ENCODE measurements at places on chromosomes 6 and 20.

DNA sequence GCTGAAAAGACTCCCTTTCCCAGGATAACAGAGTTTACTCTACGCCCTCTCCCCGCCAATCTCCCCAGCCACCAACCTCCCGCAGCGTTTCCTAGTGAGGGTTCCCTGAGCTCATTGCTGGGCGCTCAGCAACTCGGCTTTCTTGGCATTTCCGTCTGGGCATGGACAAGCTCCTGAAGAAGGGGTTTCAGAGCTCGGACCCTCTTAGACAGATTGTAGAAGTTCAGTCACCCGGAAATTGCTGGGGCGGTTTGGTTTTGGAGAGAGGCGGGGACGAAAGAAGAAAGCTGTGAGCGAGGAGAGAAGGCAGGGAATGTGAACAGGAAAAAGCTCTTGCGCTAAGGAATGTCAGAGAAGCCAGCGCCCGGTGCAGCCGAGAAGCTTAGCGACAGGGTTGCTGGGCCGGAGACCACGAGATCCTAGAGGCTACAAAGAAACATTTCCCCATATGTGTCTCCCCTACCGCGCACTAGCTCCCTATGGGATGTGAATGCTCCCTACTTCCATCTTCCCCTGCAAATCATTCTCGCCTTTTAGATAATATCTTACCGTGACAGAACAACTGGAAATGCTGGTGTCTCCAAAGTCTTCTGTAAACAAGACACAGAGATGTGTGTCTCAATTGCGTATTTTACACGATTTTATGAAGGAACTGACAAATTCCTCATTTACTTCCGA lies 15.8 kb downstream of the POM121L2 start:
- DNase-seq: no peak

DNA sequence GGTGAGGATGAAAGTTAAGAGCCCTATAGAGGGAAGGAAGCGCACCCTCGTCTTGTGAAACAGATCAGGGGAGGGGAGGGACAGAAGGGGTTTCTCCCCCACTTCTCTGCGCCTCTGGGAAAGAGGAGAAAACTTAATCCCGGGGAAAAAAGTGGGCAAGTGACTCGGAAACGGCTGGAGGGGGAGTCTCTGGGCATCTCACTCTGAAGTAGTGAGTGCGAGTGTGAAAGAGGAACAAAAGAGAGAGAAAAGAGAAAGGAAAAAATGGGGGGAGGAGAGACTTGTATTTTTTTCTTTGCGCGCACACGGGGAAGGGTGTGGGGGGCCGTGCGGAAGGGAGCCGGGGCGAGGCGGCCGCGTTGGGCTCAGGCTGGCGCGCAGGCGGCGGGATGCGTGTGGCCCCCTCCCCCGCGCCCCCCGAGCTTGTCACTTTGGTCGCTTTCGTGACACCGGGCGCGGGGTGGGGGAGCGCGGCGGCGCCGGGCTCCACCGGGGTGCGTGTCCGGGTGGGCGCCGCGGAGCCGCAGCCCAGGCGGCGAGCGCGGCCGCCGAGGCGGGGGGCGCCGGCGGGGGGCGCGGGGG lies 454 bp downstream of the L3MBTL3 start:
- DNase-seq: no peak

GRCh38 chr6:22451962-22452361 lies 117.4 kb upstream of the HDGFL1 start:
- DNase-seq: no peak

- no peak for DNase-seq
Measured at GRCh38 chr6:144140867-144141266, 9.4 kb upstream of the STX11 start.

GRCh38 chr6:170094686-170095272 lies 196.1 kb downstream of the DLL1 start:
- DNase-seq: no peak

DNA sequence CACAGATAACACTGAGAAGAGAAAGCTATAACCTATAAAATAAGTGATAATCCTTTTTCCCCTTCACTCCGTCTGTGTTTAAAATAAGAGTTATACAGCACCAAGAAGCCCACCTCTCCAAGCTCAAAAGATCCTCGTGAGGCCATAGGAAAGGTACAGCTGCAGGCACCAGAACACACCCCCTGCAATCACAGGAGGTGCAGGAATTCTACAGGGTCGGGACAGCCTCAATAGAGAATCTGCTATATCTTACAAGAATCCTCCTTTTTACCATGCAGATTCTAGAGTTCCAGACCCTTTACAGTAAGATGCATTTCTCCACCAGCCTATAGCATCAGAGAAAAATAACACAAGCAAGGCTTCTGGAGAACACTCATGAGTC lies 5.0 kb upstream of the ADGRF1 start:
- DNase-seq: no peak

- DNase-seq: no peak
Measured at GRCh38 chr6:90026216-90026615, 131.9 kb downstream of the GJA10 start.

GRCh38 chr20:33568868-33569801 lies 79.2 kb downstream of the CBFA2T2 start:
- no peak for DNase-seq

DNA sequence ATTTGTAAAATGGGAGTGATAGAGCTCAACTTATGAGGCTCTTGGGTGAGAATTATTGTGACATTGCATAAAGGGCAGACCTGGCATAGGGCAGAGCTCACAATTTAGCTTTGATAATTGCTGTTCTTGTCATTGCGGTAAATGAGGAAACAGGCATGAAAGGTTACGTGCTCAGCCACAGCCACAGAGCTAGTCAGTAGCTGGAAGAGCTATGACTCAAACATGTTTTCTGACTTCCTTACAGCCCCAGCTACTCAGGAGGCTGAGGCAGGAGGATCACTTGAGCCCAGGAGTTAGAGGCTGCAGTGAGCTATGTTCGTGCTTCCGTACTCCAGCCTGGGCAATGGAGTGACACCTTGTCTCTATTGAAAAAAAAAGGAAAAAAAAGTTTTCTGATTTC lies 3.5 kb upstream of the GHRH start:
- no peak for DNase-seq

GRCh38 chr6:133306931-133307330 lies 65.8 kb downstream of the EYA4 start:
- DNase-seq: no peak
